ENCODE measurements at places on chromosomes 7 and 10.
A peak's percentile ranks its signal among the peaks of the same experiment; 100 is the strongest.

DNA sequence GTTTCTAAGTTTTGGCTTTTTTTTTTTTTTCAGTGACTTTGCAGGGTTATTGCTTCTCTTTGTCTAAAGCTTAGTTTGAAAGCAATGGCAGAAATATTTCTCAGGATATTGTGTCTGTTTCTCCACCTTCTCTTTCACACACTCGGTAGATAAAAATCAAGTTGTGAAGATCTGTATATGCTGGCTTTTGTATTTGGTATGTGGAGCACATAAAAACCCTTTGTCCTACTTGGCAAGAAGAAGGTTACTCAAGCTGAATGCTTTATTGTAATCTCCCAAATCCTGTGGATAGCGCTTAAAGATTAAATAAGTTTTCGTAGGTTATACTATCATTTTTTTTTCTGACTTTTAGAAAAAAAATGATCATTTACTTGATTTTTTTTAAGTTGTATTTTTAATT lies 172.4 kb downstream of the CDCA7L start:
- no peak for DNase-seq

- DNase-seq, result no peak
Observed at GRCh38 chr10:119421891-119422681, 120.4 kb downstream of the RGS10 start.

DNA sequence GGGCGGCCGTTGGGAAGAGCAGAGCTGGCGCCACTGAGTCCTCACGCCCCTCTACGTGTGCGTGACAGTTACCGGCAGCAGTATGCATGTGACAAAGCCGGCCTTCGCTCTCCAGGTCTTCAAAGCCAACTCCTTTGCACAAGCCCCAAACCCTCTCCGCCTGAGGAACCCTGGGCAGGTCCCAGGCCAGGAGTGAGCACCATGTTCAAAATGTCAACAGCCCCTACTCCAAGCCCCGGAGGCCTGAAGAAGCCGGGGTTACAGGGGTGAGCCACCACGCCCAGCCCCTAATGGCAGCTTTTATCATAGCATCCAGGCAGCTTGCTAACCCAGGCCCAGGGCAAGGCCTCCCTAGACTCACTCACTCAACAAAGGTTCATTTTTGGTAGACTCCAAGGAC lies 70.8 kb downstream of the OAT start:
- no peak for DNase-seq

DNA sequence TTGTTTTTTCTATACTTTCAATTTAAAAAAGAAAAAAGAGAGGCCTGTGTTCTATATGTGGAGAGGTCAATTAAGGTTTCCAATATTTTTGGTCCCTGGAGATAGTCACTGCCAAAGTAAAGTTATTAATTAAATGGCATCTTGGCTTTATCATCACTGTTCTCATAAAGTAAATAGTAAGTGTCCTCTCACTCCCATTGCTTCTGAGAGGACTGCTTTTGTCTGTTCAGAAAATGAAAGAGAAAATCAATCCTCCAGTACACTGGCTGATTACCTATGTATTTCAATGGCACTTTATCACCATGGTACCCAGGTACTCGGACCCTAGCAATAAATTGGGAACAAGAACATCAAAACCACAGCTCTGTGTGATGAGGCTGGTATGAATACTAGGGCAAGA lies 94.0 kb downstream of the RNLS start:
- no peak for DNase-seq

DNA sequence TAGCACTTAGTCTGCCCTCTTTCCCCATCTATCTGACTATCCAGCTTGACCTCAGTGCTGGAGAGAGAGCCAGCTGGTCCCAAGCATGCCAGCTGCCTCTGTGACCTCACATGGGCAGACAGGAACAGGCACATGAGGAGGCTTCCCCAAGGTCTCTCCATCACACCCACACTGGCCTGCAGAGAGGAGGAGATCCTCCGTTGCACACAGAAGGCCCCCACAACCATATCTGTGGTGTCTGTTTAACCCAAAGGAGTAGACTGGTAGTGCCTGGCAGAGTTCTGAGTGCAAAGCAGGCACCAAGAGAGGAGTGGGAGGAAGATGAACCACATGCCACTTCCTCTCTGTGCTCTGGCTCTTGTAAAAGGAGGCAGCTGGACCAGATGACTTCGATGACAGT lies 4.8 kb upstream of the ANK3 start:
- peak; percentile 3 for DNase-seq

DNA sequence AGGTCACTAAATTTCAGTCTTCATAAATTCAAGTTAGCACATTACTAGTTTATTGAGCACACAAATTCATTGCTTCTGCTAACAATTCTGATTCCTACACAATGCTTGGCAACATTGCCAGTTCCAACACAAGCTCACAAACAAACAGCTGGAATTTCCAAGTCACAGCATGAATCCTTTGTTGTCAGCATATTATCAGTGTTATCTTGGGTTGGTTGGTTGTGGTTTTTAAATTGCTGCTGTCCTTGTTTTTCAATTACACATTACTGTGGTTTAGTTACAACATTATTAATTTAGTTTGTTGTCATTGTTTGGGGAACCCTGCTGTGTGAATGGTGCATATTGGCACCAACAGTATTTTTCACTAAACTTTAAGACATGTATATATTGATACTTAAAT lies 86.0 kb upstream of the ARID5B start:
- peak; percentile 5 for DNase-seq

DNA sequence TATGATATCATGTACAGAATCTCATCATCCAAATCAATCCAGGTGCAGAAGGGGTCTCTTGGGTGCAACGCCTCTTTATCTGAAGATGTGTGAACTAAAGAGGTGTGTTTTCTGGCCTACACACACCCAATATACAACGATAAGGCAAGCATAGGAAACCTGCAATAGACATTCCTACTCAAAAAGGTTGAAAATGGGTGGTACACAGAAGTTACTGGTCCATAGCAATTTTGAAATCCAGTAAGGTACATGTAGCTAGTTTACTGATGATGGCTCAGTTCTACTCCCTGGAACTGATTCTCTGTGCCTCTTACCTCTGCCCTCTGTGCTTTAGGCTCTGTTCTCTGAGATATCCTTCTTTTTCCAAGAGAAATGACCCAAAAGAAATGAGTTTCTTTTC lies 22.2 kb upstream of the CCDC3 start:
- no peak for DNase-seq

DNA sequence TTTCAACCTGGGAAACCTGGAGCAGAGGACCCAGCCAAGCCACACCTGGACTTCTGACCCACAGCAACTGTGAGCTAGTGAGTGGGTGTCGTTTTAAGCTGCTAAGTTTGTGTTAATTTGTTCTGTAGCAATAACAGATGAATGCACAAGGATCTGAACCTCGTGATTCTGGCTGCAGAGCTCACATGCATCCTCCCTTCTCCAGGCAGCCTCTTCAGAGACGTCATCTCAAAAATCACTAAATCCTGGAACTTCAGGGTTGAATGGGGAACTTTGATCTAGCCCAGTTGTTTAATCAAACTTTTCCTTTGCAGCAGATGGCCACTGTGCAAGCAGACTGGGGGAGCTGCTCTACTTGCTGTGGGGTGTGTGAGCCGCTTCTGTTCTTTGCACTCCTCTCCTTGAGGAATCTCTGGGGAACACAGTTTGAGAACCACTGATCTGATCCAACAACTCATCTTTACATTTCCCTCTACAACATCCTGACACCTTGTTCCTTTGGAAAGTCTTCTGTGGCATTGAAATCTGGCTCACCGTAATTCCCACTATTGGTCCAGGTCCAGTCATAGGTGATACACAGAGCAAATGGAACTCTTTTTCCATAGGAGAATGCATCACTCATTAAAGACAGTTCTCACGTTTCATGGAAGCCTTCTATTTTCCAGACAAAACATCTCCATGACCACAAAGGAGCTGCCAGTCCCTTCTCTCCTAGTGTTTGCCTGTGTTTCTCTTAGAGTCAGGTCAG lies 90.3 kb downstream of the CHN2 start:
- DNase-seq, result peak; percentile 15

GRCh38 chr10:129605266-129605985 lies 138.4 kb downstream of the MGMT start:
- DNase-seq, result no peak

DNA sequence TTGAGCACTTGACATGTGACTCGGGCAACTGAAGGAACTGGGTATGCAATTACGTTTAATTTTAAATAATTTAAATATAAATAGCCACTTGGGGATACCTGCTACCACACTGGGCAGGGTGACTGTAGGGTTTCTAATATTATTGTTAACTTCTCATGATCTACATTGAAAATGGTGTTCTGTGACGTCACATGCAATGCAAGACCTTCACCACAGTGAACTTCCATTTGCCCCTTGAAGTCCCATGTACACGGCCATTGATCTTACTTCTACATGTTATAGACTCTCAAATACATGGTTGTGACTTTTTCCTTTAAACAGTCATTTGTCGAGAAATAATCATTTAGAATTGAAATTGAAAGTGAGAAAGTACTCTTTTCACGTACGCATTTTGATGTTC lies 154.0 kb downstream of the MGMT start:
- DNase-seq, result no peak

DNA sequence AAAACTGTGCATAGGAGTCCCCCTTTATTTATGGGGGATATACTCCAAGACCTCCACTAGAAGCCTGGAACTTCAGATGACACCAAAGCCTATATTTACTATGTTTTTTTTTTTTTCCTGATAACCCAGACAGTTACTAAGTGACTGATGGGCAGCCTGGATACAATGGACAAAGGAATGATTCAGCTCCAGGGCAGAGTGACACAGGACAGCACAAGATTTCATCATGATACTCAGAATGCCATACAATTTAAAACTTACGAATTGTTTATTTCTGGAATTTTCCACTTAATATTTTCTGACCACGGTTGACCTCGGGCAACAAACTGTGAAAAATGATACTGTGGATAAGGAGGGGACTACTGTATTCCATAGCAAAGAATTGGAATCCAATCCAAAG lies 843.6 kb downstream of the PCDH15 start:
- no peak for DNase-seq

DNA sequence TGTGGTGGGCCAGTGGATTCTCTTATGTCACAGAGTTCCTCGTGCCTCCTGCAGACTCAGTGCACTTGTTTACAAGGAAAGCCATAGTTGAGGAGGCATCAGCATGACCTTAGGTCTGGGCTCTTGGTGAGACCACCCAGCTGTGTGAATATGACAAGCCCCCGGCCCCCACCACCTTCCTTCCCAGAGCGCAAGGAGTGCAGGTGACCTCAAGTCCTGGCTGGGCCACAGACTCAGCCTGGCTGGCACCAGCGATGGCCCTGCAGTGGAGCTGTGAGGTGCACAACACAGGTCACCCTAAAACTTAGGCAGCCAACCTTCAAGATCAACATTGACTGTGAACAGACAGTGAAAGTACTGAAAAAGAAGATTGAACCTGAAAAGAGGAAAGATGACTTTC lies 14.2 kb upstream of the SEMA3E start:
- DNase-seq, result no peak

GRCh38 chr10:33476757-33477273 lies 142.3 kb upstream of the NRP1 start:
- no peak for DNase-seq

DNA sequence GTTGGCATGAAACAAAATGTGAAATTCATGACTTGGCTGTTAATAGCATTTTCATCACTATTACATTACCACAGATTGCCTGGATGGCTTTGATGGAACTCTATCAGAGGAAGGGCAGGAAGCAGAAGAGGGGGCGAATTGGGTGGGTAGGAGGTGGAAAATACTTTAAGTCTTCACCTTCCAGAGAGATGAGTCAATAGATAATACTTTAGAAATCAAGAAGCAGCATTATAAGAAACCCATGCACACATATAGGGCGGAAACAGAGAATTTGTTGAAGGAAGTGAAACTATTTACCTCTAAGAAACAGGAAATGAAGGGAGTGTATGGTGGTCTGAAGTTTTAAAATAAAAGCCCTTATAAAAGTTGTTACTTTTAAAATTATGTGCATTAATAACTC lies 152.1 kb upstream of the TARP start:
- DNase-seq, result no peak

DNA sequence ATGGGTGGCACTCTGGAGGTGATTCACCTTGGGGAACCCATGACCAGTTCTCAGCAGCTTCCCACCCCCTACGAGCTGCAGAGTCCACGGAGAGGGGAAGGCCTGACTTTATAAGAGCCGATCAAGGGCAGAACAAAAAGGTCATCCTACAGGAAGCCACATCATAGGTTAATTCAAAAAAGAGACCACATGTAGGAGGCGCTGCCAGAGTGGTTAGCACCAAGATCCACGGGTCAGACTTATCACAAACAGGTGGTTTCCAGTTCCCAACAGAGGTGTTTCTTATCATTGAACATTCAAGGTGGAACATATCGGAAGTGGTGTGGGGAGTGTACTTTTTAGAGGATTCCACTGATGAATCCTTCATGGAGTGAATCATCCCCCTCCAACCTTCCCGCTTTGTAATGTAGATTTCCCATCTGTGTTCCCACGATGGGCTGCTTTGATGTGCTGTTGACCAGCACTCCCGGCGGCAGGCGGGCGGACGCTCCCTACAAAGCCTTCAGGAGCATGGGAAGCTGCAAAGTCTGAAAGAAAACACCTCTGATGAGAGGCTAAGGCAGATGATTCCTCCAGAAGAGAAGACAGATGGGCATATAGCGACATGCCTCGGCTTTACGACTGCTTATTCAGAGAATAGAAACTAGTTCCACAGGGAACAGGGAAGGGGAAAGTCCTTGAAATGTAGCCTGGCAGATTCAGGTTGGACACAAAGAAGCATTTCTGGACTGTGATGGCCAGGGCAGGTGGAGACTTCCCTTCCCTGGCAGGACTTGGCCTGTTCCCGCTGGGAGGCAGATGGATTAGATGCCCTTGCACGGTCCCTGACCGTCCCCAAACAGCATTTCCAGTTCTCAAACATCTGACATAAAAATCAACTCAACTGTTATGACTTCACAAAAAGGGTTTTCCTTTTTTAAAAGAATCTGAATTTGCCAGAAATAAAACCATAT lies 66.5 kb downstream of the AFAP1L2 start:
- DNase-seq, result no peak

- DNase-seq, result no peak
Observed at GRCh38 chr10:44870031-44870430, 41.1 kb upstream of the TMEM72 start.

DNA sequence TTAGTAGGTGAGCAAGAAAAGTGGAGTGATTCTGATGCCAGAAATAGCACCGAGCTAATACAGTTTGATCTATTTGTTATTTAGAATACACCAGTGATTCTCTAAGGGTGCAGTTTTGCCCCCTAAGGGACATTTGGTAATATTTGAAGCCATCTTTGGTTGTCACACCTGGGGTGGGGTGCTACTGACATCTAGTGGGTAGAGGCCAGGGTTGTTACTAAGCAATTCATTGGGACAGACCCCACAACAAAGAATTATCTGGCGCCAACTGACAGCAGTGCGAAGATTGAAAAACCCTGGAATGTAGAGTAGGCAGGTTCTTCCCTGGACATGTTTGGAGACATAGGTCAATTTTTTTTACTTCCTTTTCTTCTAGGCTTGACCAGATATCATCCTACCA lies 14.6 kb downstream of the PALS2 start:
- peak; percentile 56 for DNase-seq

DNA sequence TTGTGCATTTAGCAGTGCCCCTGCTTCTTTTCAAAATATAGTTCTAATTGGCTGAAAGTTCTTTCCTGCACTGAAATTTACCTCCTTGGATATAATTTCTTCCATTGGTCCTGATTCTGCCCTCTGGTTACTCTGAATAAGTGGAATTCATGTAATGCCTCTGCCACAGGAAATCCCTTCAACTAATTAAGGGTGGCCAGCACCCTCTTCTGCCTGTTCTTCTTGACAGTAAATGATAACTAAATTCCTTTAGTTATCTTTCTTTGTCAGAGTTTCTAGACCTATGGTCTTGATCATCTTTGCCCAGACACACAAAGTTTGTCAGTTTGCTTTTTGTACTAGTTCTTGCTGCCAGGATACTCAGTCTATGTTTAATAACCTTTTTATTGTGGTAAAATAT lies 40.2 kb downstream of the PRKCQ start:
- no peak for DNase-seq

Data from NB4 (cell line).